ENCODE measurements at places on chromosomes 12 and 14. TPM values are rescaled to one million over a fixed set of nuclear protein-coding genes. Genes with fewer than 3 reads are reported as not detected.

MARCHF9 gene
- polyA plus RNA-seq, result 8.9 TPM

RND1 gene
- polyA plus RNA-seq, result 1.3 TPM

GDF3 gene
- polyA plus RNA-seq, result not detected

DTX3 gene
- polyA plus RNA-seq, result 9.9 TPM

CD4 gene
- 19.1 TPM for polyA plus RNA-seq

NGB gene
- 0.81 TPM for polyA plus RNA-seq

ASB2 gene
- polyA plus RNA-seq, result 3.9 TPM

GLIPR1L1 gene
- not detected for polyA plus RNA-seq

MIPOL1 gene
- 9.2 TPM for polyA plus RNA-seq
